Effector CD8-positive, alpha-beta T cell (primary cell): ENCODE measurements at places on chromosomes 13 and 19.

DNA sequence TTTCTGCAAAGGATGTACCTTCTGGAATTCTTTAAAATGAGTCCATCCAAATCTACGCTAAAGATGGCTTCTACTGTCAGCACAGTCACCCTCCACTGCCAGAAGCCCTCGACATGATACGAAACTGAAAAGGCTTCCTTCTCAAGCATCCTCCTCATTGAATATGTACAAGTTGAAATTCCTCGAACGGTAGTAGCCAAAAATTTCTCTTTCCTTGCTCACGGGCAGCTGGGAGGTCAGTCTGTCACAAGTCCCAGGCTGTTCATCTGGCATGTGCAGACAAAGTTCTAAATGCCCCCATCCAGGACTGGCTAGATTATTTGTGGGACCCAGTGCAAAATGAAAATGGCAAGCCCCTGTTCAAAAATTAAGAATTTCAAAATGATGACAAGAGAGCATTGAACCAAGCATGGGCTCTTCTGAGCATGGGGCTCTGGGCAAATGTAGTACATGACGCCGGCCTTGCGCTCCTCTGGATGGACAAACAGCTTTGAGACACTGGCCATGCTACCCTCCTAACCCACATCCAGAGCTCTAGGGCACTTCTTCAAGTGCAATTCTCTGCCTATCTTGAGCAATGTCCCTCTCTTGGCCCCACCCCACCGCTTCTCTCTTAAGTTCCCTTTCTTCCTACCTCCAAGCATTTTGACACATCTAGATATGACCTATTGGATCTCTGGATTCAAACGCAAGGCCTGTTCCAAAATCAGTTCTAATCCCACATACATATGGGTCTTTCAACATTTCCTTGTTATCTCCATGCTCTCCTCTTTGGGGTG lies 78.9 kb upstream of the FLT1 start:
- no peak for DNase-seq

GRCh38 chr19:49201042-49201441 lies 43.5 kb downstream of the TRPM4 start:
- no peak for DNase-seq

- DNase-seq: no peak
Observed at GRCh38 chr13:91358387-91358782, 10.9 kb downstream of the MIR17HG start.

GRCh38 chr19:38323291-38323690 lies 3.6 kb downstream of the KCNK6 start:
- no peak for DNase-seq
